ENCODE measurements at places on chromosomes 1 and 21.
A peak's percentile ranks its signal among the peaks of the same experiment; 100 is the strongest.

- DNase-seq = no peak
These were observed 708.8 kb downstream of the LTN1 start for GRCh38 chr21:28283641-28284490.

- no peak for DNase-seq
These were observed 442.0 kb upstream of the RUNX1 start for GRCh38 chr21:35491114-35491513.

GRCh38 chr1:113811156-113811887, 954 bp downstream of the RSBN1 start:
- DNase-seq = peak; percentile 46

GRCh38 chr1:79603843-79604242, 597.3 kb upstream of the ADGRL4 start:
- no peak for DNase-seq

DNA sequence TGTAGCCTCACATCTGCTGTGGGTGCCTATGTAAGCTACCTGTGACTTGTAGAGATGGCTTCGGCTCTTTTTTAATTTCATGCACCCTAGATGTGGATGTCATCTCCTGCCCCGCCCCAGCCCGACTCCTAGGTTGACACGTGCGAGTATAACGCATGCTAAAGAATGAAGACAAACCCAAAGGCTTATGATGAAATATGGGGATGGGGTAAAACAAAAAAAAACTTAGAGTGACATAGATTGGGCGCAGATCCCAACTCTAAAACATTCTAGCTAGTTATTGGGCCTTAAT, 613 bp upstream of the ERO1B start:
- DNase-seq = no peak

- peak; percentile 20 for DNase-seq
These were observed 7.8 kb downstream of the NUAK2 start for GRCh38 chr1:205313563-205314308.

DNA sequence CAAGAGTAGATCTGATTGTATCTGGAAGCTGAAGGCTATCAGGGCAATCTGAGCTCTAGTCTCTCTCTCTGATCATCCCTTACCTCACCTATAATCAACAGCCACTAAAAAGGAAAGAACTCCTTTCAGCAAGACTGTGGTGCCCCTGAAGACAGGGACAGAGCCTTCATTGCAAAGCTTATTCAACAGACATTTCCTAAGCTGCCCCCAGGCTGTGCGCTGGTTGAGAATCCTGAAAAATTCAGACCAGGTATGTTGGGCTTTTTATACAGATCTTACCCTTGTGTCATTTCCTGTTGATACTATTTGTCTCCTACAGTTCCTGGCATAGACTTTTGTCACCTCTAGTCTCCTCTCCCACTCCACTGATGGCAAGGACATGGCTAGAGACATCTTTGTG, 63.3 kb upstream of the PLA2G4A start:
- DNase-seq = no peak

- no peak for DNase-seq
These were observed 162.3 kb upstream of the ADAMTS5 start for GRCh38 chr21:27129215-27129614.

- no peak for DNase-seq
These were observed 661 bp downstream of the PLEKHO1 start for GRCh38 chr1:150150133-150151021.

GRCh38 chr1:172411791-172412338, 8.6 kb upstream of the C1orf105 start:
- DNase-seq = no peak

DNA sequence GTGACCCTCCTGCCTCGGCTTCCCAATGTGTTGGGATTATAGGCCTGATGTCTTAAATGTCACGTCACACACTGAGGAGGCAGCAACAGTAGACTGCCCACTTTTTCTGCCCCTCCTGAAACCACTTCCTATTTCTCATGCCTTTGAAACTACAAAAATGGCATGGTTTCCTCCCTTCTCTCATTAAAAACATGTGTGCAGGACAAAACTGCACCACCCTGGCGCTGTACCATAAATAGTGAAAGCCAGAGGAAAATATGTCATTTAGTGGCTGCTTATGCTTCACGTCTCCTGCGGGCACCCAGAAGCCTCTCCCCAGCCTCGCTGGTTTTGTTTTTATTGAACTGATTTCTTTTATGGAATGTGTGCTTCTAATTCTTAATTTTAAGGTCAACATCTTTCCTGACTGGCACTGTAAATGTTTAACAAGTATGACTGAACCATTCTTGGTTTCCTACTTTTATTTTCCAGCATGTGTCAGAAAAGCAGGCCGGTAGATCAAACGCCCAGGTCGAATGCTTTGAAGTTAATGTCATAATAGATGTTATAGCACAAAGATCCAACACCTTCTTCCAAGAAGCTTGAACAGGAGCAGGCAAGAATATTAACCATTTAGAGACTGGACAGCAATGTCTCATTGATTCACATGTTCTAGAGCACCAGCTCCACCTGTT, 59.6 kb upstream of the C1orf87 start:
- no peak for DNase-seq

DNA sequence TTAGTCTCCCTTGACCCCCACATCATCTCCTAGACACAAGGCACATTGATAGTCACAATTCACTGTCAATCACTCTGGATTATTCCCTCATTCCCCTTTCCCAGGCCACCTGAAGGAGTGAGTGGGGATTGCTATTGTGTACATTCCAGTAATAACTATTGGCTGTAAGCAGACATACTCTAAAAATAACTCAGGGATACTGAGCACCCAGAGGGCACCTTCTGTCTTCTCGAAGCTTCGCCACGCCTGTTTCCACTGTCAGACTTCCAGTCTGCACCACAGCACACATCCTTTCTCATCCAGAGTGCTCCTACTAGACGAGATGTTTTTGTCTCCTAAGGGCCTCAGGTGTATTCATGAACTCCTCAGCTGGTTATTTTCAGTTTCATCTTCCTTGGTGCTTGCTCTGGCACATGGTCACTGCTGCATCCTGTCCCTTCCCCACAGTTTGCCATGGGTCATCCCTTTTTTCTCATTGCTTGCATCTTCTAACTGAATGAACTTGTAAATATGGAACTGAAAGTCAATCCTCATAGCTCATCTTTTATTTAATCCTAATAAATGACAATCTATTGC, 848 bp upstream of the APOBEC4 start:
- no peak for DNase-seq

GRCh38 chr1:224733027-224733911, 117.2 kb downstream of the CNIH3 start:
- DNase-seq = no peak

- DNase-seq = no peak
These were observed 99.1 kb upstream of the ZNF644 start for GRCh38 chr1:91120936-91121335.

- no peak for DNase-seq
These were observed 40.7 kb downstream of the LPGAT1 start for GRCh38 chr1:211789641-211790464.

DNA sequence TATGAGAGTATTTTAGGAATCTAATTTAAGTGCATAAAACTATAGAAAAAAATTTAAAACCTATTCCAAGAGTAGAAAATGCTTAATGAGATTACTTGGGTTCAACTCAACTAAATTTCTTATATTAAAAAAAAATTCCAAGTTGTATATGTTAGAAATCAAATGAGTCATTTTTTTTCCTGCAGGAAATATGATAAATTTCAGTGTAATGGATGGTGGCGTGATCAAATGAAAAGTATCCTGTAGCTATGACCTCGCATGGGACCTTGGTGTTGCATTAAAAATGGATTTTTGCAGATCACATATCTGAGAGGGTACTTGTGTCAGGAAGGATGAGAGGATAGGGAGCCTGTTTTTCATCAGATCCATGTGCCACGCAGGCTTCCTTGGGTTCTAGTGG, 17.9 kb downstream of the ATP5PO start:
- no peak for DNase-seq

DNA sequence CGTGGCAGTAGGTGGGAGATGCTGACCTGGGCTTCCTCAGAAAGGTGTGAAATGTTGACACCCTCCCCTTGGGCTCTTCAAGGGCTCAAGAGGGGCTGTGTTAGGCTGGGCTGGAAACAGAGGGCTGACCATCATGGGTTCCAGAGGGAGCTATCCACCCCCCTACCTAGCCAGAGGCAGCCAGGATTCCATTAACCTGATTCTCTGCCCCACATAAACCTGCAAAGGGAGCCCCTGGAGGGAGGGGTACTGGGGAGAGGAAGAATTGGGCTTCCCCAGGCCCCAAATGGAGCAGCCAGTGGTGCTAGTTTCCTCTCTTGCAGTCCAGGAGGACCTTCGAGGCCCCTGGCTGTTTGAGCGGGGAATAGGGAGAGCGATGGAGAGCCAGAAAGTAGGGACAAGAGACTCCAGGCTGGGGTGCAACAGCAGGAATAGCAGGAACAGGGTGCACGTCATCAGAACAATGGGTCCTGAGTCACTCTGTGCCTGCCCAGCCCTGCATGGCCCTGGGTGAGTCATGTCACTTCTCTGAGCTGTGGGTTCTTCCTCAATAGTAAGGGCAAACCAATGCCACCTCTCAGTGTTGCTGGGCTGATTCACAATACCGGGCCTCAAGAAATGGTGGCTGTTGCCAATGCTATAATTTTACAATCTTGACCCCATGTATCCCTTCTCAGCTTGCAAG, 121.2 kb downstream of the EPHB2 start:
- no peak for DNase-seq

GRCh38 chr1:63984930-63985290, 211.1 kb downstream of the ROR1 start:
- no peak for DNase-seq

DNA sequence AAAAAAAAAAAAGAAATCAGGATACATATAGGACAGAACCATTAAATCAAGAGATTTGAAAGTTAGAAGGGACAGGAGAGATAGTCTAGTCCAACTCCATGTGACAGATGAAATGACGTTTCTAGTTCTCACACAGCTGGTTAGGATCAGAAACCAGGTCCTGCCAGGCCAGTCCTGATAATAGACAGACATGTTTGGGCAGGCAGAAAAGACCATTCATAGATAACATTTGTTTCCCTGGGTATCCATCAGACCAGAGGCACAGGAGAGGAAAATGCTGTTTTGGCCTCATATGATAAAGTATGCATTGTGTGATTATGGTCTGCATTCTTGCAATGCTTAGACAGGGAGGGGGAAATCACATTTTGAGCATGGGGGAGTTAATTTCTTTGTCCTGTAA, 29.3 kb downstream of the ZBTB8B start:
- no peak for DNase-seq

DNA sequence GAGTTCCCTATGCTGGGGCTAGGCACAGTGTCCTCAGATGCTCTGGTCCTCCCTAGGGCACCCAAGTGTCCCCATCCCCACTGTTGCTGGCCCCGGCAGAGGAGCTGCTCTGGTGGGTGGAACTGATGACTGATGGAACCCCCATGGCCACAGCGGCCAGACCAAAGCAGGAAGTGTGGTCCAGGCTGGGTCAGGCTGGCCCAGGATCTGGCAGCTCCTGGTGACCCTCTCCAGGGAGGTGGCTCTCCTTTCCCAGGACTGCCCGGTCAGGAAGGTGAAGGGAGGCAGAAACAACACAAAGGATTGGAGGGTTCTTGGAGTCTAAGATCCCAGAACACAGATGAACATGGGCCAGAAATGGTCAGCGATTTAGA, 1.1 kb downstream of the NKAIN1 start:
- DNase-seq = no peak

DNA sequence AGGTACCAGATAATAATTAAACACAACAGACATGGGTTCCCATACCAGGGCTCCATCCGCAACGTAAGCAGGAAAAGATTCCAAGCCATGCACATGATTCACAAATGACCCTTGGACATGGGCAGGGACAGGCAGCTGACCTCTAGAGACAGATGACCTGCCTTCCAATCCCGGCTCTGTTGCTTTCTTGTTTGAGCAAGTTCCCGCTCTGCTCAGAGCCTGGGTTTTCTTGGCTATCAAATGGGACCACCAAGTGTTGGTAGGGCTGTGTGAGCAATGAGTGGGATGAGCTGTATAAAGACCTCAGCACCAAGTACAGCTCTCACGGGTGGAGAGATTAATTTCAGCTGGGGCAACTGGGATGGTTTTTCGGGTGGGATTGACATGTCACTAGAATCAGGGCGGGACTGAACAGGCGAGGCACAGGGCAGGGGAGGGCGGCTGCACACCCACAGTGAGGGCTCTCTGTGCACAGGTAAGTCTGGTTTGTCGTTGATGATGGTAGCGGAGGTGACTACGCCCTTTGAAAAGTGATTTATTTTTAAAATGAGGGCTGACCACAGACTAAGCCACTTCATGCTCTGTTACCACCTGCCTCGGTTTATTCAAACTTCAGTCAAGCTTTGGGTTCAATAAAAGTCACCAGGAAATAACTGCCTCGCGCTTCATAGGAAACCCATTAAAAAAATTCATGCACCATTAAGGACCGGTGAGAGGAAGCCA, 57.5 kb upstream of the IFFO2 start:
- DNase-seq = no peak

DNA sequence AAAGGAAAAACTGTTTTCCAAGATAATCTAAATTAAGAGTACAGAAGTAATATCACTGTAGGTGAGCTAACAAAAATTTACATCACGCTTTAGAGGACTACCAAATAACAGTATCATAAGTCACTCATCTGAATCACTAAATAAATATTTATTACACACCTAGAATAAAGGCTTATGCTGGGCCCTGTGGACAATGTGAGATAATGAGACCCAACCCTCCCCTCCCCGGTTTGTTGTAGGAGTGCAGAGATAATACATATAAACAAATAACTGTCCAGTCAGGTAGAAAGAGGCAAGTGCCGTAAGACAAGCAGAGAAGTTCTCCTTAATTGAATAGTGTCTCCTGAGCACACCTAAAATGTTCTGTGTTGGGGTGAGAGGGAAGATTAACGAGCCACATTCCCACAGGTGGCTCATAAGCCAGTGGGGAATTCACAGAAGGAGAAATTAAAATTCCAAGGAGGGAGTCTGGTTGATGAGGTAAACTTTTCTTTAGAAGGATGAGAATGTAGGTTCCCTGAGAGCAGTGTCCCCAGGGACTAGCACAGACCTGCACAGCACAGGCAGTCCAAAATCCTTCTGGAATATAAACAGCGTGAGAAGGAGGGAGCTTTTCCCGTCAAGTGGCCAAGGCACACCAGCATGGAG, 241.4 kb downstream of the NFIA start:
- DNase-seq = no peak

Data from activated CD4-positive, CD25-positive, alpha-beta regulatory T cell (primary cell).